ENCODE measurements at places on chromosomes 2 and 18. TPM values are rescaled to one million over a fixed set of nuclear protein-coding genes. Genes with fewer than 3 reads are reported as not detected.

The COL4A4 gene
- 0.06 TPM for polyA plus RNA-seq

The VIL1 gene
- polyA plus RNA-seq: not detected

The QPCT gene
- polyA plus RNA-seq: 0.30 TPM

The NGEF gene
- polyA plus RNA-seq: not detected

The STARD6 gene
- 0.55 TPM for polyA plus RNA-seq

The NOSTRIN gene
- polyA plus RNA-seq: not detected

The GPR35 gene
- 0.56 TPM for polyA plus RNA-seq

The MROH2A gene
- not detected for polyA plus RNA-seq

The OST4 gene
- polyA plus RNA-seq: 867 TPM

The STK17B gene
- 116 TPM for polyA plus RNA-seq

The ST8SIA3 gene
- polyA plus RNA-seq: not detected

The FAM228B gene
- polyA plus RNA-seq: 4.8 TPM

The METTL5 gene
- polyA plus RNA-seq: 132 TPM

The IKZF2 gene
- 26.8 TPM for polyA plus RNA-seq

The IL1RN gene
- polyA plus RNA-seq: 0.23 TPM

The CBLN2 gene
- polyA plus RNA-seq: not detected

The LRP1B gene
- not detected for polyA plus RNA-seq
